ENCODE measurements at places on chromosomes 6 and 20.

GRCh38 chr20:15061061-15061430 lies 723.6 kb upstream of the FLRT3 start:
- no peak for DNase-seq

DNA sequence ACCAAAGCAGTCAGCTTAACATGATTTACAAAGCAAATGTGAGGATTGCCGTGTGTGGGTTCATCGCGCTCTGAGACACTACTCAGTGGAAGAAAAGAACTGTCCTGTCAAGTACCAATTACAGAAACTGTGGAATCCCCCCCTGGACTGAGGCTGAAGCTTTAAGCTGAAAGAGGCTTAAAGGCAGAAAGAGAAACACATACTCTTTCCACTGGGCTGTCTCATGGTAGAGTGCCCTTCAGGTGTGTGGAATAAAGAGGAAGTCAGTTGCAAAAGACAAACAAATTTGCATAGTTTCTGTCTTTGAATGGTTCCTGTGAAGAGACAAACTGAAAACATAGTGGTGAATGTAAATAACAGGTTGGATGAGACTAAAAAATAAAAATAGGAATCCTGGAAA lies 560.4 kb upstream of the SYNCRIP start:
- no peak for DNase-seq

DNA sequence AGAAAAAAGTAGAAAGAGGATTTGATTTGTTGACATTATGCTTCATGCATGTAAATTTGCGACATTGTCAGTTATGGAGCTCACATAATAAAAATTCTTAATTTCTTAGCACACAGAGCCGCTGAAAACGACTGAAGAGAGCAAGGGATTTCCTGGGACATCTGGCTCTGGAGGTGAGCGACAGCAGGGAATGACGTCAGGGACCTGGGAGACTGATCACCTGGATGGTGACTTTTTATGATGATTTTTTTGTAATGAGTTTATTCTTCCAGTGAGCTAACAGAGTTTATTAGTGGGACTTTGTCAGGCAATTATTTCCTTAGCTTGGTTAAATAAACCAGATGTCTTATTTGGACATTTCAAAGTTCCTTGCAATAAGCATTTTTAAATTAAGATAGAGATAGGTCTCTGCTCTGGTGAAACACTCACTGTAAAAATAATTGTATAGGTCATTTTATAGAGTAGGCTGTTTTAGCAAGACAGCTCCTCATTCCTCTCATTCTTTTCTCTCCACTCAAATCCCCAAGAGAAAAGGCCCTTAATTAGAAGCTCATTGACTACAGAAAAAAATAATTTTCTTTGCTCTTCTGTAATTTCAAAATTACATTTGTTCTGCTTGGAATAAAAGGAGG lies 19.4 kb downstream of the TMEM200A start:
- no peak for DNase-seq

GRCh38 chr20:17992224-17992637 lies 23.4 kb downstream of the MGME1 start:
- no peak for DNase-seq

DNA sequence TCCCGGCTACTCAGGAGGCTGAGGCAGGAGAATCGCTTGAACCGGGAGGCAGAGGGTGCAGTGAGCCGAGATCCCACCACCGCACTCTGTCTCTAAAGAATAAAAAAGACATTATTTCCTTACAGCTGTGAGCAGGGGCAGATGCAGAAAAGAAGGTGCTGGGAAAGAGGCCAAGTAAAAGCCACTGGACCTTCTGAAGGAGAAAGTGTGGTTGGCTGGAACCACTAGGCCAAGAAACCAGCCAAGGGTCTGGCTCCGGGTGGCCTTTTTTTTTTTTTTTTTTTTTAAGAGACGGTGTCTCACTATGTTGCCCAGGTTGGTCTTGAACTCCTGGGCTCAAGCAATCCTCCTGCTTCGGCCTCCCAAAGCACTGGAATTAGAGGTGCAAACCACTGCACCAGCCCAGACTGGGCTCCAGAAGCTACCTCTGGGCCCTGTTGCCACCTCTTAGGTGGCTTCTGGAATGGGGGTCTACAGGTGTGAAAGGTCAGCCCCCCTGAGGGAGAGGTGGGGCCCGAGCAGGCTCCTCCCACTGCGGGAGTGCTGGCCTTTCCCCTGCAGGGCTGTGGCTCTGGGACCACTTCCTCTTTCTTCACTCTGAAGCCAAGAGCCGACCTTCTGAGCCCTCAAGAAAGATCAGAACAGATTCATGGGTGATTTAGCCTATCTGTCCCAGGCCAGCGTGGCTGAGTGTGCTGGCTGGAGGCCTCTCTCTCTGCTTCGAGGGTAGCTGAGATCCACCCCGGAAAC lies at the start of gene FGD2:
TSS of gene FGD2 (plus strand) at position 595 of the 750 bp plus-strand sequence. CDS start 163 bp downstream, outside the sequence.
- DNase-seq = no peak

DNA sequence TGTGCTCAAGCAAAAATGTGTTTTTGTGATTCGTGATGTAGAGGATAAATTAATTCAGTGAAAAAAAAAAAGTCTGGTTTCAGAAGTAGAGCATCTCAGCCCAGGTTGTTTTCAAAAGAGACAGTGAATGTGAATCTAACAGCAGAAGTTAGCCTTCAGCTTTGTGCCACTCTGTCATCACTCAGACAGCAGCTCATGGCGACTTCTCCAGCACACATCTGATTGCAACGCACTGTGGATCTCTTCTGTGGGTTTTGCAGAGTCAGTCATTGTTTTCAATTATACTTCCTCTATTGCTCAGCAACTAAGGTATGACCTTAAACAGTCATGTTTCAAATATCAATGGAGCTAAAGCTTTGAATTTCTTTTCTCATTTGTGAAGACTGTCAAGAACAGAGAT lies 335.5 kb upstream of the POU3F2 start:
- DNase-seq = no peak

DNA sequence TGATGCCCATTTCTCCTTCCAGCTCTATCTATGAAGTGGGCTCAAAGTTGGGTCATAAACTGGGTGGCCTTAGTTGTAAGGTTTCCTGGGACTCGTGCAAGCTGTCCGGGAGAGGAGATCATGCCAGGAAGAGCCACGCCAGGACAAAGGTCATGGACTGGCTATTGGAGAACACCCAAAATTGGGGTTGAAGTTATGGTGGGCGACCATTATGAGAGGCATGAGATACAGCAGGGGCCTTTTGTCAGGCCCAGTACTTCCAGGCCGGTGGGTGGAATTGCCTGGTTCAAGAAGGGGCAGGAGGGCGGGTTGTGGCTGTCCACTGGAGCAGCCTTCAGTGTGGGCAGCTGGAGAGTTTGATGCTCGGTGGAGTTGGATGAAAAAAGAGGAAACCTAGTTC lies 225.1 kb upstream of the SSTR4 start:
- DNase-seq = no peak

DNA sequence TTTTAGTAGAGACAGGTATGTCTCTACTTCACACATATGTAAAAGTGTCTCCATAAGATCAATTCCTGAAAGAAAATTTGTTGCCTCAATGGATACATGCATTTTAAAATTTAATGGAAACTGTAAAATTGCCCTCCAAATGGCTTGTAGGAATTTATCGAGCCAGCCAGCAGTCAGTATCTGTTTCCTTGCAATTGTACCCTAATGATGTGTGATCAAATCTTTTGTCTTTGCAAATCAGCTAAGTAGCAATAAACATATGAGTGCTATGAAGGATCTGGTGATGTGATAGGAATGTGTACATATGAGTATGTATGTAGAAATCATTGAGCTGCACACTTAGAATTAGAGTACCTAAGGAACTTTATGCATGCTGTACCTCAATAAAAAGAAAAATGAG lies 253.0 kb downstream of the MAFB start:
- no peak for DNase-seq

DNA sequence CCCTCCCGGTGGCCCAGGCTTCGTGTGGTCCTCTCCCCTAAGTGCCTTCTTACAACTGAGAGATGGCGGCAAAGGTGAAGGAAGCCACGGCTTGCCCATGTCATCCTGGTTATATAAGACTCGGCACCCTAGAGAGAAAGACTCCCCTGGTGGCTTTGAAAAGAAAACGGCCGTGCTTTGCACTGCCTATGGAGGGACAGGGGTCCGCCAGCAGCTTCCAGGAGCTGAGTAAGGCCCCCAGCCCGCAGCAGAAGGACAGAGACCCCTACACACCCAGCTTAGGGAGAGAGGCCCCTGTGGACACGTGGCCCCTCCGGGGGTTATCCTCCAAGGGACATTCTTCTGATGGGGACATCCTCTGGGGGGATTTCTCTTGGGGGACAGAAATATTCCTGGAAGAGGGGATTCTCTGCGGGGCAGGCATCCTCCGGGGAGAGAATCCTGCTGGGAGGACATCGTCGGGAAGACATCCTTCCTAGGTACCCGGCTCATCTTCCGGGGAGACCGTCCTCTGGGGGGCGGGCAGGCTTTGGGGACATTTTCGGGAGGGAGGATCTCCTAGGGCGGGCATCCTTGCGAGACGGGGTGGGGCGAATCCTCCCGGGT lies 511 bp upstream of the OGFR start:
- peak; percentile 45 for DNase-seq

GRCh38 chr6:168030218-168030746 lies 32.8 kb downstream of the KIF25 start:
- no peak for DNase-seq

DNA sequence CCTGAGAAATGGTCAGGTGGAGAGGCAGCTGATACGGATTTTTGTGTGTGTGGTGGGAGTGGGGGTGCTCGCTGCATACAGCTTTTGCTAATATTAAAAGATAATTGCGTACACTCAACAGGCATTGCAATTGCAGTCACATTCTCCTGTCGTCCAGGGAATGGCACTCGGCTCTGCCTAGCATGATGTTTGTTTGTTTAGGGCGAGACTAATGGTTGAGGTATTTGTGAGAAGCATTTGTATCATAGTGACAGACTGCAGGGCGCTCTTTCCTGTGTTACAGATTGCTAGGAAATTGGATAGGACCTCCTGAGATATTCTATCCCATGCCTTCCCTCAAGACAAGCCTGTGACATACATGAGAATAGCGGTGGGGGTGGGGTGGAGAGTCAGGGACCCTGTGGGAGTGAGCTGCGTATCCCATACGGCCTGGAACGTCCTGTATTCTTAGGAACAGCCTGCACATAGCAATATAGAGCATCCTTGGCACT lies 207.4 kb downstream of the SOX4 start:
- DNase-seq = no peak

- no peak for DNase-seq
Measured at GRCh38 chr6:50289366-50289765, 239.6 kb upstream of the DEFB112 start.

DNA sequence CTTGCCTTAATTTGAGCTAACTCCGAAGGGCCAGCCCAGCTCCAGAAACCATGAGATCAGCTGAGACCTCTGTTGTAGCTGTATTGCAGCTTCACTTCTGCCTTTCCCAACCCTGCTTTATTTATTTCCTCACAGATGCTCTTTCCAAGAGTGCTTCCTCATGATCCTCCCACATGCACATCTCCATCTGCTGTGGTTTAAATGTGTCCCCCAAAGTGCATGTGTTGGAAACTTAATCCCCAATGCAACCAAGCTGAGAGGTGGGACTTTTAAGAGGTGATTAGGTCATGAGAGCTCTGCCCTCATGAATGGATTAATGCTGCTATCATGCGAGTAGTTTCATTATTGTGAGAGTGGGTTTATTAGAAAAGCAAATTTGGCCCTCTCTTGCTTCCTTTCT lies 164.4 kb upstream of the TAB2 start:
- no peak for DNase-seq

GRCh38 chr6:73377225-73377624 lies 7.5 kb upstream of the OOEP start:
- no peak for DNase-seq

- DNase-seq = no peak
Measured at GRCh38 chr6:1687402-1687801, 77.7 kb downstream of the FOXC1 start.

- no peak for DNase-seq
Measured at GRCh38 chr6:16836144-16836981, 75.1 kb upstream of the ATXN1 start.

DNA sequence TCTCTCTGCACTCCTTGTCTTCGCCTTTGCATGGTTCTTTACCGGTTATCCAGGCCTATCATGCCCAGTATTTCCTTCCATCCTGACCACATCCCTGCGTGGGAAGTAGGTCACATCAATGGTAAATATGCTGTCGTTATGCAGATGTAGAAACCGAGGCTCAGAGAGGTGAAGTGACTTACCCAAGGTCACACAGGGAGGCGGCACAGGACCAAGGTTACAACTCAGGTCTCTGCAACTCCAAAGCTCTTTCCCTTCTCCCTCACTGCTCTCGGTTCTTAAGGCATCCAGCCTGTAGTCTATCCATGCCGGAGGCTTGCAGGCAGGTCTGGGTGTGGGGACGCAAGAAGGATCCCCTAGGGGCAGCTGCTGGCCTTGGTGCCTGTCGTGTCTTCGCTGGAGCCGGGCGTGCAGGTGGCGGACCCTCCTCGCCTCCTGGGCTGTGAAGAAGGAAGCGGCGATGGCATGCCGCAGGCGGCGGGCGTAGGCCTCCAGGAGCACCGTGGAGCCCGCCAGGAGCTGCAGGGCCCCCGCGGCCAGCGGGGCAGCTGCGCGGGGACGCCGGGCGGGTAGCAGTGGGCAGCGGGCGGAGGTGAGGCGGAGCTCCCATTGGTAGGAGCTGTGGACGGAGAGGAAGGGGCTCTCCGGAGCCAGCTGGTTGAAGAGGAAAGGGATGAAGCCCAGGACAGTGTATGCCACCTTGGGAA lies 9.1 kb downstream of the OCSTAMP start:
- DNase-seq = no peak

GRCh38 chr20:63015147-63015661 lies 8.4 kb upstream of the BHLHE23 start:
- DNase-seq = no peak

GRCh38 chr6:150142670-150143515 lies at the start of gene PPP1R14C:
Gene PPP1R14C (plus strand): TSS chr6:150143044. CDS start chr6:150143193, 149 bp downstream.
- no peak for DNase-seq

- DNase-seq = no peak
Measured at GRCh38 chr6:139288496-139289040, 3.2 kb downstream of the TXLNB start.

DNA sequence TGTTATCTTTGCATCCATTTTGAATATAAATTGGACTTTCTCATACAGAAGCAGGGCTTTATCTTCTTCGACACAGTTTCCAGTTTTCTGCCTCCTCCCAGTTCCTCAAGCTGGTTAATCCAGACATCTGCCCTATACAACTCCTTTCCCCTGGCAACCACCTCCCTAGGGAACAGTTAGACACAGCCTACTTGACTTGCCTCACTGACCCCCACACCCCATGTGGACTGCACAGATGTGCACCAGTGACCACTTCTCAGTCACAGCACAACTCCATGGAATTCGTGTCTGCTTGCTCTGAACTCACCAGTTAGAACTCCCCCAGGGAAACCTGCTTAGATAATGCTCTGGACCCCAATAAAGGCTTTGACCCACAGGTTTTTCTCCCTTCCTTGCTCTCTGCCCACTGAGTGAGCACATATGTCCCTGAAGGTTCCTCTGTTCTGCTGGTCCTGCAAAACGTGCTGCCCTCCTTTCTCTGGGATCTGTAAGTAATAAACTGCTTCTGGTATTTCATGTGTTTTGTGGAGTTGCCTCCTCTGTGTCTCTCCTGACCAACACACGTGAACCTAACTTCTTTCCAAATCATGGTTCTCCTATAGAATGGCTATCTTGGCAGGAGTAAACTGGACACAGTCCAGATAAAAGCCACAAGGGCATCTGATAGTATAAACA lies 351.2 kb downstream of the CD83 start:
- DNase-seq = no peak

GRCh38 chr20:53004267-53004813 lies 32.2 kb downstream of the TSHZ2 start:
- DNase-seq = no peak

- no peak for DNase-seq
Measured at GRCh38 chr6:30985490-30985889, 2.0 kb downstream of the MUC21 start.

- DNase-seq = no peak
Measured at GRCh38 chr6:34391473-34391785, 1.0 kb downstream of the NUDT3 start.
